ENCODE measurements at places on chromosomes 4 and X.

GRCh38 chr4:7708981-7709380 is 230.7 kb downstream of the AFAP1 start:
- no peak for DNase-seq

DNA sequence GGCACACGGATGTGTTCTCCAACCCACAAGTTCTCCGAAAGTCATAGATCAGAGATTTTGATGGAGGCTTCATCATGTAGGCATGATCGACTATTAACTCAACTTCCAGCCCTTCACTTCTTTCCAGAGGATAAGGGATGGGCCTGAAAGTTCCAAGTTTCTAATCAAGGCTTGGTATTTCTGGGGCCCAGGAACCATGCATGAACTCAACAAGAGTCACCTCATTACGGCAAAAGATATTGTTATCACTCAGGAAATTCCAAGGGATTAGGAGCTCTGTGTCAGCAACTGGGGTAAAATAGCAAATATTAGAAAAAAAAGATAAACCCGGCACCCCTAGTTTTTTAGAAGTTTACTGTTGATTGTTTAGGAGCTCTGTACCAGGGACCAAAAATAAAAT is 240.1 kb upstream of the PPP1R2C start:
- DNase-seq: no peak

GRCh38 chr4:98929341-98930267 is 671 bp upstream of the EIF4E start:
- DNase-seq: no peak

GRCh38 chr4:15293711-15294110 is 134.1 kb upstream of the C1QTNF7 start:
- no peak for DNase-seq

GRCh38 chr4:2408401-2408958 is 10.0 kb downstream of the ZFYVE28 start:
- DNase-seq: no peak

- no peak for DNase-seq
These were observed 22.8 kb upstream of the ARHGAP24 start for GRCh38 chr4:85452058-85452731.

DNA sequence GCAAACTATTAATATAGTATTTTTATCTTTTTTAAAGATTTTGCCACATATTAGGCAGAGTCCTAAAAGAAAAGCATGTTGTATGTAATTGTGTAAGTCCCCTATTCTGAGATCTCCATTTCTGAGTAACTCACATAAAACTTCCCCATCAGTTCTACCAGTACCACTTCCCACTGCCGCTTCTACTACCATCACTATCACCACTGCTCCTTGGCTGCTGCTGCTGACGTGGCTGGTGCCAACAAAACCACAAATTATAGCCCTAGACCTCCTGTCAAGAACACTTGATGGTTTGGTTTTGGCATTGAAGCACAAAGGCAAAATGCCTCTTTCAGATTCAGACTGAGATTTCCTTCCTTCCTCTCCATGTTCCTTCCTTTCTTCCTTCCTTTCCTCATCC is 106.4 kb downstream of the MMRN1 start:
- DNase-seq: no peak

DNA sequence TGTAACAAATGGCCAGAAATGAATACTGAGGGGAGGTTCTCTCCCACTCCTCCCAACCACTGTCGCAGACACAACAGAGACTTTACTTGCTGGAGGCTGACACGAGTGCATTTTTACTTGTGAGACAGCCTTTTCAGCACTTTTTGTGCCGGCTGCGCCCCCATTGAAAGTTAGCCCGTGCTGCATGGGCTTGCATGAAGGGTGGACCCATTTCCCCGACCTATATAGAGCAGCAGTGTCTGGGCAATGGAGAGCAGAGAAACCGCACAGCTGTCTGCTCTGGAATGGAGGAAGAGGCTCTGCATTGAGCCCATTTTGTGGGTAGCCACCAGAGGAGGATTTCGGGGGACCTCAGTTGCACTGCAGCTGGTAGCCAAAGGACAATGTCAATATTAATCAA is 208.8 kb downstream of the UGT8 start:
- no peak for DNase-seq

- DNase-seq: no peak
These were observed 38.0 kb downstream of the RAB28 start for GRCh38 chr4:13445841-13446790.

GRCh38 chr4:145936997-145937901 is 1.4 kb downstream of the ZNF827 start:
- DNase-seq: peak; percentile 44

DNA sequence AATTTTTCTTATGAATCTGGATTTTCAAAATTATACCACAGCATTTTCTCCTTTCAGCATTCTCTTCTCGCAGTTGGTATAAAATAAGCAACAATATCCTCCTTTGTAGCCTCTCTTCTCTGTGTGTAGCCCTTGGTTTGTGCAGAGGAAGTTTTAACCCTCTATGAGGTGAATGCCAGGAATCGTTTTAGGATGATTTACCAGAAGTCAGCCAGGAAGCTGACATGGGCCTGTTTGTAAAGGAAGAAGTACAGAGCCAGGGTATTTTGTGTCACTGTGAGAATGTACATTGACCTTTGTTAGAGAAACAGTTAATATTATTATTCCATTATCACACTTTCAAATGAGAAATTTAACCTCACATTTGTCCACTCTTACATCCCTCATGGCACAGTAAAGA is 88.9 kb upstream of the RPL34 start:
- DNase-seq: no peak

- DNase-seq: no peak
These were observed 554.4 kb downstream of the ARAP2 start for GRCh38 chr4:35689870-35690269.

DNA sequence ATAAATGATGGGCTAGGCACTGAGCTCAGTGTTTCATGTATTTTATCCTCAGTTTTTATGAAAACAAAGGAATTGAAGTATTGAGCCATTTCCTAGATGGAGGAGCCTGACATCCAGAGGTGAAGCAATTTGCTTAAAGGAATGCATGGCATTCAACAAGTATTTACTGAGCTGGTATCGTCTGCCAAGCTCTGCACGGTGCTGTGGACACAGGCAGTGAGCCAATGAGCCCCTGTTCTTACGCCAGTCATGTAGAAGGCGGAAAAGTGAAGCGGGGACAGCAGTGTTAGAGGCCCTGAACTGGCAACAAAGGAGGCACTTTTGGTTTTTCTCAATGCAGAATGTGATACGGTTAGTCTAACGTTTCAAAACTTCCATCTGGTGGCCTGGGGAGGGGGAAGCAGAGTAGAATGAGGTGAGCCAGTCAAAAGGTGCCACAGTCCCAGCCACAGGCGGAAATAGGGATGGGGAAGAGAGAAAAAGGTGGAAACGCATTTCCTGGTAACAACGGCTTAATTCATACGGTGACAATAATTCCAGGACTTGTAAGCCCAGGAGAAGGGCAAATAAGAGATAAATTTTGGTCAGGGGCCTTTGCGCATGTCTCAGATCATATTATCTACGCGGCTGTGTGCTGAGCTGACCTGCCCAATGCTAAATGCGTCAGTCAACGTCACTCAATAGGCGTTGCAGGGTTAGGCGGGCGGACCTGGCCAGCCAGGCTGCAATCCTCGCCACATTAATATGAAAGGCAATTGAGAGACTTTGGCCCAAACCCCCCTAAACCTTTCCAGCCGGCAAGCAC is 133.9 kb downstream of the AFAP1 start:
- peak; percentile 57 for DNase-seq

- no peak for DNase-seq
These were observed 7.0 kb downstream of the TMSB4X start for GRCh38 chrX:12981880-12982279.

DNA sequence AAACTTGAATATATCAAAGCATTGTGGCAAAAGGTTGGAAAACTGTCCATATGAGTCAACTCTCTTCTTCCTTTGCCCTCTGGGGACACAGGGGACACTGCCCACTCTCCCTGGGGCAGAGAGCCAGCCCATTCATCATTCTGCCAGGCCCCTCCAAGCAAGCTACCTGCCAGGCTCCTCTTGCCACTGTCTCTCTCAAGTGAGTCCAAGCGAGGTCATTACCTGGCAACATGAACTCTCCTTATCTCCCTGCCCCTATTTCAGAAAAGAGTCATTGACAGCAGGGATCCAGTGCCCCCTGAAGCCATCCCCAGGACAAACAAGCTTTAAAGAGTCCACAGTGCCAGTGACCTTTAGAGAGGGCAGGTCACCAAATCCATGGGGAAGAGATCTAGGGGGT is 312.7 kb upstream of the PPARGC1A start:
- DNase-seq: peak; percentile 86

DNA sequence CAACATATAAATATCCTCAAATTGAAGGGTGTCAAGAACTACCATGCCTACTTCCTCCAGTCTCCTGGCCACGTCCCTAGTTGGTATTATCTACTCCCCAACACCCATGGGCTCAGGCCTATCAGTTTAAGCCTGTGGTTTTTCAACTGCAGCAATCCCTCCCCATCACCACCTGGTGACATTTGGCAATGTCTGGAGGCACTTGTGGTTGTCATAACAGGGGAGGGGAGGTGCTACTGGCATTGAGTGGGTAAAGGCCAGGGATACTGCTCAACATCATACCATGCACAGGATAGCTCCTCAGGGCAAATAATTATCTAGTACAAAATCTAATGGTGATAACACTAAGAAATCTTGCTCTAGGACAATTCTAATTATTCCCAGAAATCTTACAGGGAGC is 95.3 kb downstream of the COMMD8 start:
- DNase-seq: no peak

DNA sequence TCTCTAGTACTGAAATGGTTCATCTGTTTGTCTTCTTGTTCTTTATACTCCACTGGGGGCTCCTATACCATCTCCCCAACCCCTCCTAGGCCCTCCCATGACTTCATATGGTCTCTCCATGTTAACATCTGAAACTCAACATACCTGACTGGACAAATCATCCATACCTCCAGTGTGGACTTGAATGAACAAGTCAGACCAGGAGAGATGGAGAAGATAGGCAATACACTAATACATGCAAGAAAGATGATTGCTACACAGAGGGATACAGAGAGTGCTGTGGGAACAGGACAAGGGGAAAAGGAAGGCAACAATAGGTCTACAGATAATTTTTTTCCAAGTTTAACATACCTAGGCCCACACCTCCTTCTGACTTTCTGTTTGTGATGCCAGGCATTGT is 175.1 kb downstream of the FHIP1A start:
- DNase-seq: no peak

GRCh38 chrX:51891821-51892551 is 1.4 kb upstream of the MAGED1 start:
- no peak for DNase-seq

DNA sequence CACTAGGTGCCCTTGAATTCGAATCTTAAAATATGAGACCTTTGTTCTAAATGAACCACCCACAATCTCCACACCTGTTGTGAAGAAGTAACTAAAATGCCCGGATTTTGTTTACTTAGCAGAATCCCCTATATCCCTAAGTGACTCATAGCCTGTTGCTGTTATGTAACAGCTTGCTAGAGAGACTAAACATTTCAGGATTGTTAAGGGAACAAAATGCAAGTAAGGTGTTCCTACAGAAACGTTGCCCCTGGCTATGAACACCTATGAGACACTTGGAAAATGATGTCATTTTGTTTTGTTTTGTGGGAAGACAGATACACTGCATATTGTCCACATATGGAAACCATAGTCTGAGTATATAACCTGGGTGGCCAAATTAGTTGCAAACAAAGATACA is 24.2 kb upstream of the MXRA5 start:
- DNase-seq: no peak

DNA sequence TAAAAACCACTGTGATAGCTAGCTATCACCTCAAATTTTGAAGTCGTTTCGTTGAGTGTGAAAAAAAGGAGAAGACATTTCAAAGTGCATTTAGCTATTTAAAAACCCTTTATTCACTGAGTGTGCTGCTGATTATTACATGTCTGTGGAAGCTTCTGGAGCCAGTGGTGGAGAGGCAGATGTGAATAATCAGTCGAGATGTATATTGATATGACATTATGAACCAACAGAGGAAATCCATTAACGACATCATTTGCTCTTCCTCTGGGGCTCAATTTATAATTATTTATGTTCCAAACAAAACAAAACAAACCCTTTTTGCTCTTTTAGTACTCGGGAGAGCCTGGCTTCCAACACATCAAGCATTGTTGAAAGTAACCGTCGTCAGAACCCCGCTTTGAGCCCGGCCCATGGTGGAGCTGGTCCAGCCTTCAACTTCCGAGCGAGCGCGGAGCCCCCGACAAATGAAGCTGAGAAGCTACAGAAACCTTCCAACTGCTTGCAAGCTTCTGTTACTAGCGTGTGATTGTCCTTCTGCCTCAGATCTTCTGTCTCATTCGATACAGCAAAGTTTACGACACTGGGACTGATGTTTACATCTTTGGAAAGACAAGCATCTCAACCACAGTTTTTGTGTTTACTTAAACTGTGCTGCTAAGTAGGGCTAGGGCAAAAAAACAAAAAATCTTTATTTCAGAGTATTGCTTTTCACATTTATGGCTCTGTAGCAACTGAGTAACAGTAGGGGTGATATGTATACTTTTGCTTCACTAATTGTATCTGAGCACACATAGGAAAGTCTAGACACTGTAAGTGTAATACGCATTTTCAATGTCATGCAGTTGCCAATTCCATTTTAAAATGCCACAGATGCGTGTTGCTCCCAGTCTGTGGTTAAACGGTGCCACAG is 111.9 kb downstream of the STOX2 start:
- DNase-seq: no peak

- no peak for DNase-seq
These were observed 269.3 kb downstream of the DHX15 start for GRCh38 chr4:24315056-24315455.

GRCh38 chr4:54937501-54937900 is 187.9 kb downstream of the KDR start:
- no peak for DNase-seq
